Posterior vena cava (tissue), 2 donors: ENCODE measurements at places on chromosomes 7 and 10.

DNA sequence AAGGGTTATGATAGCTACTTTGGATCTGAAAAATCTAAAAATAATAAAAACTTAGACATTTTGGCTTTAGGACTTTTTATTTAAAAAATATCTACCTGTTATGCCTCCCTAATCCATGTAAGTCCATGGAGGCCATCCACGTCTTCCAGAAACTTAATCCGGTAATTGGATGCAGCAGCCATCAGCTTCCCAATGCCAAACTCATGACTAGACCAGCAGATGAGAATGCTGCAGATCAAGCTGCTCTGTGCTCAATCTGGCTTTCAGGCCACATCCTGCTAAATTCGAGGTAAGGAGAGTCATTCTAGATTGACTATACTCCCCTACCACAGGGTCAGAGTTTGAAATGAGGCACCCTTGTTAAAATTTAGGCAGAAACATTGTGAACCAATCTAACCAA is 168.5 kb upstream of the TCERG1L start:
- no peak for DNase-seq

DNA sequence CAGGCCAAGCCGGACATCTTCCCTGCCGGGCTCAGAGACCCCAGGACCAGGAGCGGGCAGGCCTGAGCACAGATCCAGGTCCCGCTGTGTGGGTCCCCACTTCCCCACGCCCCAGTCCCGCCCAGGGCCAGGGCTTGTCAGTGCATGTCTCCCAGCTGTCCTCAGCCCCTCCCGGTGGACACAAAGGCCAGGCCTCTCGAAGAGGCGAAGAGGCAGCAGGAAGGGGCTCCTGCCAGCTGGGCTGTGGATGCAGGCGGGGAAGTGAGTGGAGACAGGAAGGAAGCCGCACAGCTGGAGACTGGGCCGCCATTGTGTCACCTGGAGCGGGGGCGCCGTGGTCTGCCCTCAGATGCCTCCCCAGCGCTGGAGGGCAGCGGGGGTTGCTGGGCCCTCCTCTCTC is 4.8 kb downstream of the GRIFIN start:
- no peak for DNase-seq

DNA sequence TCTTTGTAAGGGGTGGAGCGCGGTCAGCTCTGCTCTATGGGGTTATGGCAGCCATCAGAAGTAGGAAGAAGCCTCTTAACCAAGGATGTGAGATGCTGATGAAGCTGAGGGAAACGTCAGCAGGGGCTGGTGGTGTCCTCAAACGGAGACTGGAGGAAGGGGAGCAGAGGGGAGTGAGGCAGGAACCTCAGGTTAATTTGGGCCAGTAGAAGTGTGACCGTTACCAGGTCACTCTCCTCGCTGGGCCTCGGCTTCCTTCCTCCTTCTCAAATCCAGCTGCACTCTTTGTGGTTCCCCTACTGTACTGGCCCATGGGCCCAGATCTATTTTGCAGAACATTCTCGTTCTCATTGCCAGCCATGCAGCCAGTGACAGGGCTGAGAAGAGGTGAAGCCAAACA is 169.5 kb downstream of the TMEM178B start:
- DNase-seq: no peak

DNA sequence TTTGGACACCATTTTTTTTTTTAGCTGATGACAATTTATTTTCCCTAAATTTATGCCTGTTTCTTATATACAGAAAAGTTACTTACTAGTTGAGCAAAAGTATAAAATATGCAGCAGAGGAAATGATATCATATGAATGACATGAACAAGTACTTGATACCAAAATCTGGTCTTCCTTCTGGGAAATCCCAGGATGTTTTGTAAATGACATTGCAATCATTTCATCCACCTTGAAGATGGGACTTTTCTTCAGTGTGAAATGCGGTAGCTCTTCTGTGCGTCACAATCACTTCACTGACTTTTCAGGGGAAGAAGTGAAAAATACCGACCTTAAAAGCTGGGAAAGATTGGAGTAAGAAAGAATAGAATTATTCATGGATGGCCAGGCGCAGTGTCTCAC is 23.8 kb downstream of the C1QL3 start:
- DNase-seq: no peak

DNA sequence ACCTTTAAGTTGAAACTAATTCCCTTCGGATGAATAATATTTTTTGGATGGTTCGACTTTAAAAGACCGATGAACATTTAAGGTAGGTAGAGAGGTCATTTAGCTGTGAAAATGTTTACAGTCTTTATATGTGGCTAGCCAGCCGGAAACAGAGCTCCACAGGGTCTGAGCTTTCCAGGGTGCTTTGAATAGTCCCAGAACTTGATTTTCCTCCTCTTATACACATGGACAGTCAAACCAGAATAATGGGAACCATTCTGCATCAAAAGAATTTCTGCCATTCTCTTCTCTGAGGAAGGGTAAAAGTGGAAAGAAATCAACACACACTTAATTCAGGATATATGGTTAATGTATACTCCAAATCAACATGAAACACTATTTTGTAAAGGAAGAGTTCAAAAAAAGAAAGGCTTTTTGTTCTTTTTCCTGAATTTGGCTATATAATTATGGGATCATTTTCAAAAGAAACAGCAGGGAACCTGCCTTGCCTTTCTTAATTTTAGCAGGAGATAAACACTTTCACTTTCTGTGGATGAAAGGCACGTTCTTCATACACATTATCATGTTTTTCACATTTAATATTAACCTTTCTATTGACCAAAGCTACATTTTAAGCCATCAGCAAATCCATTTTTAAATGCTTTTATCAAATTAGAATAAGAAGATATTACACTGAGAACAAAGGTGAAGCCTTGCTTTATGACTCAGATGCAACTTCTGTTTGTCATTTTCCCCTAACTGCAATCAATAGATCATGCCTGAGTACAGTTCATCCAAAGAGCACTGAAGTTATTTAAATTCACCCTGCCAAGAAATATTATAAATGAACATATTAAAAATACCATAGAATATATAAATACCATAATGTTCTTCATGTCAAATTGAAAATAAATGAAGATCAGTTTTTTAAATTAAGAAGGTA is 307.3 kb downstream of the THSD7A start:
- no peak for DNase-seq
